GM12878 (cell line): ENCODE measurements at places on chromosomes 2 and 18.

DNA sequence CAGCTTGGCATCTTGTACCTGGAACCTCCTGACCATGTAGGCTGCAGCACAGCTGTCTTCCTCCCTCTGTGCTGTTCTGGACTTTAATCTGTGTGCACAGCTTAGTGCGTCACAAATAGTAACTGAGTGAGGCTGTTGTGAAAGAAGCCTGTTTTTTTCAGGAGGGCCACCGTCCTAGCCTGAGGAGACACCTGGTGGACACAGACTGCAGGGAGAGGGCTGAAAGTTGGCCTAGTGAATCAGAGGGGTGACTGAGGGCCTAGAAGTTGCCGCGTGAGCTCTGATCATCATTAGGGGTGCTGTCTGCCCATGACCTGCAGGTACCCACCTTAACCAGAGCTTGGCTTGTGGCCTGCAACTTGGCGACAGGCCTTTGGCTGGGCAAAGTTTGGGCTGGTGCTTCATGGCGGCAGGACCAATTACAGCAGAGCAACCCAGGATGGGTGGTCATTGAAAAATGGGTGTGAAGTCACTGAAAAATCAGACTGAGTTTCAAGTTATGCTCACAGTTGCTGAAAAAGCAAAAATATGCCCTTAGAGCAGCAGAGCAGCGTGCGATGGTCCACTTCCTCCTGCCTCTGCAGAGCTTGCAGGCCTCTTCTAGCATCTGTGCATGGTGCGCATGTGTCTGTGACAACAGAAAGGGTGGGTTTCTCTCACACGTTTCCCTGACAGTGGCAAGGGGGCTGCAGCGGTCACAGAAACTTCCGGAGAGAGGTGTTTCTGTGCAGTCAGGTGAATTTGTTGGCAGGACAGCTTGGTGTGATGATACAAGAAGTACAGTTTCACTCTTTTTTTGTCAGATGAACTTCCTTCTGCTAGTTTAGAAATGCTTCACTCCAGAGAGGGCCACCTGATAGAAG is 9.6 kb downstream of the GDF7 start:
- peak; percentile 77 for DNase-seq

DNA sequence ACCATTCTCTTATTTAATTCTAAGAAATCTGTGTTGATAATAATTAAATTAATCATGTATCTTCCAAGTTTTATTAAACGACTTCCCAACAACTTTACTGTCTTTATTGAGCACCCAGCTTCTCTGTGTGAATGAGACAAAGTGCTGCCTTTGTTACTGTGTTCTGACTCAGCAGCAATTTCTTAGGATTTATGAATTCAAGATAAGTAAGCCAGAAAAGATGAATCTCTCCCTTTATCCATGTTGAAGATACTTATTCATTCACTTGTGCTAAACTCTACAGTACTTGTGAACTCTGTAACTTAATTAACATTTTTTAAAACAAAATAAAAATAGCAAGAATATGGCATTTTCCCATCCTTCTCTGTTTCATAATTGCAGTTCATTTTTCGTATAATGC is 1403.3 kb upstream of the DDX18 start:
- DNase-seq = no peak

GRCh38 chr2:51329512-51329911 is 297.6 kb upstream of the NRXN1 start:
- DNase-seq = no peak

- DNase-seq = no peak
Observed at GRCh38 chr18:49884959-49885358, 71.6 kb upstream of the ACAA2 start.

DNA sequence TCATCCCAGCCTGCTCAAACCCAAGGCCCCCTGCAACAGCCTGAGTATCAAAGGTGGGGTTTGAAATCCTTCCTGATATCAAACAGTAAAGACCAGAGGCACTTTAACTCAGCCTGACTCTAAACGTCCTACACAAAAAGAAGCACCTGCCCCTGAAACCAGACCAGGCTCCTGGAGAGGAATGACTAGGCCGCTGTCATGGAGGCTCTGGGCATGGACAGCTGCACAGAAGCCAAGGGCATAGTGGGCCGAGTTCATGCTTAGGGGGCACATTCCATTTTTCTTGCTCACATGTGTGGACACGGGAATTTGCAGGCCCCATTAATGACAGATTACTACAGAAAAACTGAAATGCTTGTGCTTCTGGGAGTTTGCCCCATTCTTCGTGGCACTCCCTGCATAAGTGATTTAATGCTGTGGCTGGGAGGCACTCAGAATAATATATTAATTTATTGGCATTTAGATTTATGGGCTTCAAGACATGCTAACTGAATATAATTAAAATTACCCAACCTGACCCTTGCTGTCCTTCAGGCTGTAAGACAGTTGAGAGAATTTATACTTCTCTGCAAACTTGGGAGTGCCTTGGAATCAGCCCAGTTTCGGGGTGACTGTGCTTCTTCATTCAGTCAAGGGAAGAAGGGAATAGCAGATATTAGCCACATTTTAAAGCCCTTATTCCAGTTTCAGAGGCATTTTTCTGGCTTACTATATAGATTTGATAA is 105.5 kb downstream of the GYPC start:
- DNase-seq = no peak

DNA sequence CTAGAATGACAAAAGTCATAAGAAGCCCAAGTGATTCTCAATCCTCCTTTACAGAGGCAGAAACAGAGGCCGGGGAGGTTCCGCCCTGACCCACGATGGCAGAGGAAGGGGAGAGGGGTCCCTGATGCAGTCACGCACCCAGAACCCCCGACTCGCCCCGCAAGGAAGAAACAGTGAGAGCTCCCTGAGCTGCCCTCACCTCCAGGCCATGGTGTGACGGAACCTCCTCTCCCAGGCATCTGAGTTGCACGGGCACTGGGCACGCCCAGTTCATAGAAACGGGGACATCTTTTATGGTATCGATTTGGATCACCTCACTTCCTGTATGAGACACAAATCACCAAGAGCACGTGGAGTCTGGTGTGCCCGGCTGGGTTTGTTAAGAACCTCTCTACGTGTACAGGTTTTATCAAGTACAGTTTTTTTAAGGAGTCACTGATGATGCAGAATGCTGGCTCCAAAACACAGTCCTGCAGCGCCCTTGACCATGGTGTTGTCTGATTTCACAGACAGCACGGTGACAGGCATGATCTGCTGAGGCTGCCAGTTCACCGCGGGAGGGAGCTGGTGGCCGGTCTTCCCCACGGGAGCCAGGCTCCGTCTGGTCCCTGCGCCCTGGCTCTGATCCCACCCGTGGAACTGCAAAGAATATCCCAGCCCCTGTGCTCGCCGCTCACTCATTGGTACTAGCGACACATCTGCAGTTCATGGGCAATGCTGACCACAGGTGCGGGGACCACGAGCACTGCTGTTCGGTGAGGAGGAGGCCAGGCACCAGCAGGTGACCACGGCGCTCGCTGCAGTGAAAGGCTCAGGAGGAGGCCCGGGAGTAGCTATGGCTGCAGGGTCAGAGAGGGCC is 35.6 kb downstream of the PXDN start:
- no peak for DNase-seq

DNA sequence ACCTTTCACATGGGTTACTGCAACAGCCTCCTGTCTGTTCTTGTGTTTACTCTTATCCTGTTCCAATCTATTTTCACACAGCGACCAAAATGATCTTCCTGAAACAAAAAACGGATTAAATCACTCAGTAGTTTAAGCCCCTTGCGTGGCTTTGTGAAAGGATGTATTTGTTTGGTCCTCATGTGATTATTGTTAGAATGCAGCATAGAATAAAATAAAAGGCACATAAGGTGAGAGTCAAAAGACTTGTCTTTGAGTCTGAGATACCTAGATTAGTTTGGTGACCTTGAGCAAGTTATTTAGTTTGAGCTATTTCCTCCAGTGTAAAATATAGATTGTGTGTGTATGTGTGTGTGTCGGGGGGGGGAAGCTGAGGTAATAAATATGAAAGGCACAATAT is 72.4 kb downstream of the EML4 start:
- no peak for DNase-seq

DNA sequence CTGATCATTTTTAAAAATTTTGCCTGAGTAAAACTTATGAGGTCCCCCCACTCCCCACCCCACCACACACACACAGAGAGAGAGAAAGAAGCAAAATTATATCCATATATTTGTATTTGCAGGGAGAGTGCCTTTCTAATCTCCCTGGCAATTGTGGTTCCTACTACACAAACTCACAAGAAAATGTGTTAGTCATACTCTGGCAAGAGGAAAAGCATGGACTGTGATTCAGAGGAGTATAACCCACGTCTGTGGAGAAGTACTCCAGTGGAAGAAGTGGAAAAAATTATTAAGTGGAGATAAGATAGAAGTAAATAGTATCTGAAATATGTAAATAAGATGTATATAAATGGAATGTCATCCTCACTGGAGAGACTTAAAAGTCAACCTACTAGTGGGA is 114.0 kb downstream of the DSEL start:
- no peak for DNase-seq

GRCh38 chr2:181853696-181854095 is 37.8 kb upstream of the ITPRID2 start:
- no peak for DNase-seq

GRCh38 chr2:136490100-136490499 is 275.2 kb upstream of the THSD7B start:
- no peak for DNase-seq

GRCh38 chr18:7622721-7623120 is 55.6 kb downstream of the PTPRM start:
- no peak for DNase-seq

- no peak for DNase-seq
Observed at GRCh38 chr2:159146996-159147666, 139.4 kb downstream of the WDSUB1 start.

DNA sequence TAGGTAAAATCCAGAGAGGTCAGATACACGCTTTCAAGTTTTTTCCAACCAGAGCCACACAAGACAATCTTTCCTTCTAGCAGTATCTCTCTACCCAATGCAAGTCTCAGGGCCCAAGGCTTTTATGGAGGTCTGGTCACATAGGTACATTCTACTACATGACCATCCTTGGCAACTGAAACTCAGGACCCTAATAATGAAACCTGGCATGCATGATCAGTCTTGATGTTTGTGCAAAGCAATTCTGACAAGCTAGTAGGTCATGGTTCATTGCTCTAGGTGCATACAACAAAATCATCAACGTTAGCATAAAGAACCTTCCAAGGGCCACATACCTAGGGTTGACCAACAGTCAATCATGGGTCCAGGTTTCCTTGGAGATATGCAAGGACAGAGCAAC is 33.2 kb upstream of the CCDC88A start:
- no peak for DNase-seq

- no peak for DNase-seq
Observed at GRCh38 chr2:226763320-226763719, 36.3 kb downstream of the IRS1 start.

- DNase-seq = no peak
Observed at GRCh38 chr2:172086241-172087206, 1.2 kb downstream of the DLX1 start.

- no peak for DNase-seq
Observed at GRCh38 chr2:80246534-80246933, 58.0 kb downstream of the LRRTM1 start.

- DNase-seq = no peak
Observed at GRCh38 chr2:223465793-223466192, 136.4 kb downstream of the SCG2 start.
